ENCODE measurements at places on chromosomes 11 and 22. TPM values are rescaled to one million over a fixed set of nuclear protein-coding genes. Genes with fewer than 3 reads are reported as not detected.

CKAP5 gene
- total RNA-seq = 61.4 TPM

DNA sequence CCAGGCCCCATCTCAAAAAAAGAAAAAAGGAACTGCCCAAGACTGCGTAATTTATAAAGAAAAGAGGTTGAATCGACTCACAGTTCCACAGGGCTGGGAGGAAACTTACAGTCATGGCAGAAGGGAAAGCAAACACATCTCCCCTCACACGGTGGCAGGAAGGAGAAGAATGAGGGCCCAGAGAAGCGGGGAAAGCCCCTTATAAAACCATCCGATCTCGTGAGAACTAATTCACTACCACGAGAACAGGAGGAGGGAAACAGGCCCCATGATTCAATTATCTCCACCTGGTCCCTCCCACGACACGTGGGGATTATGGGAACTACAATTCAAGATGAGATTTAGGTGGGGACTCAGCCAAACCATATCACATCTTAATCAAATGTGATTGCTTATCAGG is 82.2 kb downstream of the BUD13 start:
- DNase-seq = no peak

DNA sequence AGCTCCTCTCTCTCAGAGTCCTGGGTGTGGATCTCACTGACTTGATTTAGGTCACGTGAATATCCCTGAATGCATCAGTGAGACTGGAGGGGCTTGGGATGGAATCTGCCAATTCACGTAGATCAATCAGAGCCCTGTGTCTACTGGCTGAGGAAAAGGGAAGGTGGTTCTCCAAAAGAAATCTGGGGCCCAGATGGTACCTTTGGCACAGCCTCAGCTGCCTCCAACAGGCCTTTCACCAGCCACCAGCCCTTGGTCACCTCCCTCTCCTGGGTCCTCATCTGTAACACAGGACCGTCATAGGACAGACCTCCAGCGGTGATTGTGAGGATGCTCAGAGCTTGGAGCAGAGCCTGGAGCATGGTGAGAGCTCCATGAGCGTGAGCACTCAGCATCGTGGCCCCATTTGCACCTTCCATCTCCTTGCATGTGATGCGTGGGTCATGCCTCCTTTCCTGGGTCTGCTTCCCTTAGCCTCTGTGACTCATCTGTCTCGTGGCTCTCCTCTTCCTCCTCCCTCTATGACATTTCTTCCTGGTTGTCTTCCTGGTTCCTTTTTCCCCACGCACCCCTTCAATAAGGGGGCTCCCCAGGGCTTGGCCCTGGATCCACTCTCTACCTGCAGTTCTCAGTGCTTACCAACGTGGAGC is 7.5 kb upstream of the MIEF1 start:
- DNase-seq = no peak

DNA sequence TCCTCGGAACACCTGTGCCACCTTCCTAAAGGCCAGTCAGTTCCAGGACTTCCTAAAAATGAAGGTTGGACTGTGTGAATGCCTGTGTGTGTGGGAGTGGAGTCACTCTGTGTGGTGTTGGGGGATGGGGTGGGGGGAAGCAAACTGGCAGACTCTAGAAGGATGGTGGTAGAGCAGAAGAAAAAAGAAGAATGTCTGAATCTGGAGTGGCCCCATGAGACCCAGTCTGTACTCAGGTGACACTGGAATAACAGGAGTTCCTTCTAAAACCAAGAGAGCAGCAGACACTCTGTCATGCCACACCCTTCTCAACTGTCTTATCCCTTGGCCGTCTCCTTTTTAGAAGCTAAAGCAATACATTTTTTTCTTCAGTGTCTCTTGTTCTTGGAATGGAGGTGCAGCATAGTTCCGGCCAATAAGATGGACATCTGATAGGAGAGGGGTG is 82.9 kb downstream of the MAML2 start:
- no peak for DNase-seq

CCDC116 gene
- 0.17 TPM for total RNA-seq

GRCh38 chr11:105490333-105490732 is 119.5 kb upstream of the GRIA4 start:
- DNase-seq = no peak

Data from fibroblast of lung (primary cell).